ENCODE measurements at places on chromosomes 16 and 17.

DNA sequence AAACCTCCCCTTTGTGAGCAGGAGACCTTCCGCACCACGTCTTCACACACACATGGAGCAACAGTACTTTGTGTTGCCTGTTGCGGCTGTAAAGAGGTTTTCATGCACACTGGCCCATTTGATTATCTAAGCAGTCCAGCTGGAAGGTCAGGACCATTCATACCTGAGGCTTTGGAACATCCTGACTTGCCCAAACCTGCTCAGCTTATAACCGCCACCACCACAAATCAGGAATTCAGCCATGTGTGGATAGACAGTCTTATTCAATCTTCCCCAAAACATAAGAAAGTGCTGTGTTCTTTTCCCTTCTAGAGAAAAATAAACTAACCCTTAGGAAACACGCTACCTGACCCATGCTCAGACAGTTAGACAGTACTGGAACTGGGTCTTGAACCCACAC, 81.6 kb upstream of the XYLT1 start:
- DNase-seq, result no peak

DNA sequence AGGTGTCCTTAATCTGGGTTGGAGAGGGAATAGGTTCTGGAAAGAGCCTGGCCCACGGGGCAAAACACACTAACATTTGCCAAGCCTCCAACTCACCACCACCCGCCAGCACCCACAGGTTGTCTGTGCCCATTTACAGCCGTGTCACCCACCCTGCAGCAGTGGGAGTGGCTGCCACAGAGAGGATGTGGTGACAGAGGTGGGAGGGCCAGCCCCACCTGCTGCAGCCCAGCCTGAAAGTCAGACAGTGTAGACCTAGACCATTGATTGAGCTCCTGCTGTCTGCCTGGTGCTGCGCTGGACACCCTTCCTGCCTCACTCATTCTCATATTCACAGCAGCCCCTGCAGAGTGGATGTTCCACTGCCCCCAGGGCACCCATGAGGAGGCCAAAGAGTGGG, 44.7 kb downstream of the IL21R start:
- peak; percentile 56 for DNase-seq

- DNase-seq, result peak; percentile 91
Measured at GRCh38 chr17:7237761-7238419, 1.4 kb downstream of the PHF23 start.

DNA sequence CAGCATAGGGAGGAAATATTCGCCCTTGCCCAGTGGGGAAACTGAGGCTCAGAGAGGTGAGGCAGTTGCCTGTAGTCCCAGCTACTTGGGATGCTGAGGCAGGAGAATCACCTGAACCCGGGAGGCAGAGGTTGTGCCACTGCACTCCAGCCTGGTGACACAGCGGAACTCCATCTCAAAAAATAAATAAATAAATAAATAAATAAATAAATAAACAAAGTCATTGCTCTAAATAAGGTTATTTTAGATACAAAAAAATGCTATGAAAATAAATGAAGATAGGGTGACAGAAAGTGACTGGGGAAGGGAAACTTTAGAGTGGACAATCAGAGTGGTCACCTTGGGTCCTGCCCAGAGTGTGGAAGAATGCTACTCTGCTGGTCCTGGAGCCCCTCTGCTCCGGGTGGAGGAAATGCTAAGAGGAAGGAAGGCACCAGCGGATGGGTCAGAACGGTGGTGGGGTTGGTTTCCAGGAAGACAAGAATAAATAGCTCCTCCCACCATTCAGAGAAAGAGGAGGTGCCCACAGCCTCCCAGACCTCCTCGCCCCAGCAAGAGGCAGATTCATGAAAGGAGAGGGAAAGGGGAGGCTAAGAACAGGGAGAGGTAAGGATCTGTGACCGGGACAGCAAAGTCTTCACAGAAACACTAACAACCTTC, 17.6 kb downstream of the TRPV3 start:
- DNase-seq, result no peak

DNA sequence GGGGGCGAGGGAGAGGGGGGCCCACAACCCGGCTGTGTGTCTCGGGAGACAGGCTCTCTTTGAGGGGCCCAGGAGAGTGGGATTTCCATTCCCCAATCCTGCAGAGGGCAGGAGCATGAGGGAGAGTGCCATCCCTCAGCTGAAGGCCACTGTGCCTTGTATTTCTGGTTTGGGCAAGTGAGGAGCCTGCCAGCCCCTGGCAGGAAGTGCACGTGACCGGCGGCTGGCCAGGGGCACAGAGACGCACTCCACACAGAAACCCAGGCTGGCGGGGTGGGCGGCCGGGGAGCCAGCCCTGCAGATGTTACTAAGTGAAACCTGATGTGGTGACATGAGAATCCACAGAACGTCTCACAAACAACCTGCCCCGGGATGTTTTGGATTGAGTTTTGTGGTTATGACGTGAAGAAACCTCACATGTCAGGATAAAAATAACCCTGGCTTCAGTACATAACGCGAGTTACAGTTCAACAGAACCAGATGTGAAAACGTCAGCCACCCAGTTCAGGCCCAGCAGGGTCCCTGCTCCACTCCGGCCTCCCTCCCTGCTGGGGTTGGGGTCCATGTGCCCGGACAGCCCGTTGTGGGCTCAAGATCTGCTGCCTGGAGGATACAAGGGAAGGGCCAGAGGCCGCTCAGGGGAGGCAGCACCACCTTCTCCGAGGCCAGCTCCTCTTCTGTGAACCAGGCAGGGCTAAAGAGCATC, 51.7 kb upstream of the MTSS2 start:
- DNase-seq, result peak; percentile 92

DNA sequence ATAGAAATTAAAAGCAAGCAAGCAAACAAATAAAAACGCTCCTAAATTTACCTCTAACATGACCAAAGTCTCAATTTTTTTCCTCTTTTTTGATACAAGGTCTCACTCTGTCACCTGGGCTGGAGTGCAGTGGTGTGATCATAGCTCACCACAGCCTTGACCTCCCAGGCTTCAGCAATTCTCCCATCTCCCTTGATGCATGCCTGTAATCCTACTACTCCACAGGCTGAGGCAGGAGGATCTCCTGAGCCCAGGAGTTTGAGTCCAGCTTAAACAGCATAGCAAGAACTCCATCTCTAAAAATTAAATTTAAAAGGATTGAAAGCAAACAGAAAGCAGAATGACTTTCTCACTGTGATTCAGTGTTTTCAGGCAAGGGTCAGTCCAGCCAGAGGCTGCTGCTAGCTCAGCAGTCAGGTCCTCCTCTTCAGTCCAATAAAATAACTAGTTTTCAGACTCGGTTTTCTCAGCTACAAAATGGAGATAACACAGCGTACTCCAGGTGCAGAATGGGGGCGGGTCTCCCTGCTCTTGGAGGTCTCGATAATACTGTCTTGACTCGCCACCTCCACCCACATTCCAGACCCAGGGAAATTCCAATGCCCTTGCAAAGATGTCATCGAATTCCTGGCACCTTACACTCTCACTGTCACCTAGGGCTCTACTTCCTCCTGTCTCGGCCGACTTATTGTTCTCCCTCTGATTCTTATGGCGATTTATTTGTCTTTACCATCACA, 20.7 kb upstream of the MRTFB start:
- DNase-seq, result no peak

- no peak for DNase-seq
Measured at GRCh38 chr17:43669971-43670644, 8.4 kb upstream of the MEOX1 start.

DNA sequence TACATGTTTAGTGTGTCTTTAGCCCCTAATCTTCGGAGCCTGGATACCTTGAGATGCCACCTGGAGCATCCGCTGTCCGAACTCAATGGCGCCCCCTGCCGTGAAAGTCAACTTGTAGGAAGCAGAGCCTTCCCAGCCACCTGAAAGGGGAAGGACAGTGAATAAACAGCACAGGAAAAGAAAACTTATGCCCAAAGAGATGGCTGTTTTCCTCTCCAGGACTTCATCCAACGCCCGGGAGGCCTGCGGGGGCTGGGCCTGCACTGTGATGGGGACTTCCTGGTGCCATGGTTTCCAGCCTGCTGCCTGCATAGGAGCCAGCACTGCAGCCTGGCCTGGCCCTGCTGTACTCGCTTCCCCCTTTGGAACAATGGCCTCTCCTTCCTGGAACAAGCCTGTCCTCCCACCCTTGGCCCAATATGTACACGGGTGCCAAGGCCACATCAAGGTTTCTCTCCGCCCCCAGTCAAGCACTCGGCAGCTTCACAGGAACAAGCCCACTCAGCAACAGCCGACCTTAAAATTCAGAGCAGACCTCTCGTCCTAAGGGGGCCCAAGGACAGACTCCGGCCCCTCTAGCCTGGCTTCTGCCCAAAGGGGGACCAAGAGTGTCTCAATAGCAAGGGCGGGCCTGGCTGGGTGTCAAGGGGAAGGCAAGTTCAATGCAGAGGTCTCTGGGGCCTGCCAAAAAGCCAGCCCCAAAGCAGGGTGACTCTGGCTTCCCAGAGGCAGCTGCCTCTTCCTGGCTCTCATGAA, 4.5 kb upstream of the UNC13D start:
- DNase-seq, result peak; percentile 78

DNA sequence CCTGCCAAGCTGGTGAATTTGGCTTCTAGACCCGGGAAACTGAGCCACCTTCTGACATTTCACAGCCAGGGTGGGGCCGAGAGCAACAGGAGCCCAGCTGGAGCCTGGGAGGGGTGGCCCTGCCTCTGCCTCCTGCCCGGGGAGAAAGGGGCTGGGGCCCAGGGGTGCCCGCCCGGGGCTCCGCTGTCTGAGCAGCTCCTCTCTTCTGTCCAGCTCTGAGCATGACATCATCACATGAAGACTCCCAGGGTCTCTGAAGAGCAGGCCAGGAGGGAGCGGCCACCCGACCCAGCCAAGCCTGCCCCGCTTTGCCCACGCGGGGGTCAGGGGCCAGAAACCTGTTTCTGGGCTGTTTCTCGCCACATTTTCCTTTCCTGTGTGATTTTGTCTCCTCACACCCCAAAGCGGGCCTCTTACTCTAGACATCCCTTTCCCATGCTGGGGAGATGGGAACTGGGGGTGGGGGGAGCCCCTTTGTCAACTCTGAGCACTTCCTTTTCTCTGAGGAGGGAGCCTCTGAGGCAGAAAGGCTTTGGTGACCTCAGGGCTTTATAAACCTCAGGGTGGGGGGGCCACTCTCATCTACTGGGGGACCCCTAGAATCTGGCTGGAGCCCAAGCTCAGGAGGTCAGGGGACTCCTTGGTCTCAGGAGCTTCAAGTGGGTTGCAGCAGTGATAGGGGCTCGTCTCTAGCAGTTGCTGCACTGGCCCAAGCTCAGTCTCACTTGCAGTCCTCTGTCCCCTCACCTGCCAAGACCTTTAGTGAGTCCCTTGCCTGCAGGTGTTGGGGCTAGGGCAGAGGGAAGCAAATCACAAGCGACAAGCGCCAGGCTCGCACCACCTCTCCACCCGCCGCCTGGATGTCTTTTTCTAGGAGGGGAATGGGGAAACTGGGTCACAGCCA, 7.6 kb downstream of the UBALD2 start:
- peak; percentile 56 for DNase-seq

DNA sequence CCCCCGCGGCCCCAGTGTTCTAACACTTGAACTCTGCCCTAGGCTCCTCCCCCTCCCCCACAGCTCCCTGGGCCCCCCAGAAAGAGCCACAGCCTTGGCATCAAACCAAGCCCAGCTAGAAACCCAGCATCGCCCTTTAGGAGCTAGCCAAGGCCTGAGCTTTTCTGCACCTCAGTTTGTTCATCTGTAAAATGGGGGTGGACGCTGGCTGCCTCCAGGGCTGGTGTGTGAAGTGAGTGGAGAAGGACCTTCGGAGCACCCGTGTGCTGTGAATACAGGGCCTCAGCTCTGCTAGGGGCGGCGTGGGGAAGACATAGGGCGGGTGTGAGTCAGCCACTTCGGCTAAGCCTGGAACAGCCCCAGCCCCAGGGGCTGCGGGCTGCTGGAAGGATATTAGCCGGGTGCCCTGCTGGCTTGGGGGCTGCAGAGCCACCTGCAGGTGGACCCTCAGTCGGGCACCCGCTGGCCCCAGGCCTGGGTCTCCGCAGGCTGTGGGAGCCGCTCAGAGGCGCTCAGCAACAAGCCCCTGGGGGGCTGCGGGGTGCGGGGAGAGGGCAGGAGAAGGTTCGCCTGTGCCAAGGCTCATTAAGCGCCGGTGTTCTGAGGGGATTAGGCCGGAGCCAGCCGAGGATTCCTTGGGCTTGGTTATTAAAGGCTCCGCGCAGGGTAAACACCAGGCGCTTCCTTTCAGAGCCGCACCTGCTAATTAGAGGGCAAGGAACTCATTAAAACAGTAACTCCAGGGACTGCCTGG, 217.0 kb upstream of the CIBAR2 start:
- DNase-seq, result no peak

DNA sequence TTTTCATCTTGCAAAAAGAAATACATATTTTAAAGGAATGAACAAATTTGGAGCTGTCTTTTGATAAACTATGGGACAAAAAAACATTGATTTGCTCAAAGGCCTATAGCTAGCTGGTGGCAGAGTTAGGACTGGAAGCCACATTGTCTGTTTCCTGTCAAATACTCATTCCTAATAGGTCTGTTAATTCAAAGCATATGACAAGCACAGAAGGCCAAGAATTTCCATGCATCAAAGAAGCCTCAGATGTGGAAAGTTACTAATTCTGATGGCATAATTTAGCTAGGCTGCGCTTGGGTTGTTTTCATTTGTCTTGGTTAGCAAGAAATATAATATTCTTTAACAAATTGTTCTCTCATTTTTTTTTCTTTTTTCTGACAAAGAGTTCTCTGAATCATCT, 98.0 kb downstream of the CDK5R1 start:
- DNase-seq, result no peak

DNA sequence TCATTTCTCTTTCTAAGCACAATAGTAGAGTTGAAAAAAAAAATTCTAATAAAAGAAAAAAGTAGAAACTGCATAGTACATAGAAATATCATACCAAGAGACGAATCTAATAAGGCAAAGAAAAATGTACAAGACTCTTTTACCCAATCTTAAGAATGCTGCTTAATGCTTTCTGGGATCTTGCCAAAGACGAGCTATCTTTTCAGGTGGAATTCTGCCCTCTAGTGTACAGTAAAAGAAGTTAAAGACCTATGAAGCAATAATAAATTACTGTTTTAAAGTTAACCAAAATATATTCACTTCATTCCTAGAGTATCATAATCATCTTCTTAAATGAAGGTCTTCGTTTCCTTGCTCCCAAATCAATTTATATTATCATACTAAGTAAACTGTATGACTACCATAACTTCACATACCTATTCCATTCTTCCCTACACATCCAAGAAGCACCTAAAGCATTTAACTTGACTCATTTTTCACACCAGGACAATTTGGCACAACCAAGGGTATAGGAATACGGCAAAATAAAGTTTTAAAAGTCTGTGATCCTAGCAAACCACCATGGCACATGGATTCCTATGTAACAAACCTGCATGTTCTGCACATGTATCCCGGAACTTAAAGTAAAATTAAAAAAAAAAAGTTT, 47.7 kb downstream of the CFDP1 start:
- DNase-seq, result peak; percentile 57

GRCh38 chr16:27174007-27174406, 29.3 kb upstream of the KDM8 start:
- DNase-seq, result peak; percentile 71

- no peak for DNase-seq
Measured at GRCh38 chr17:80025140-80025539, 10.5 kb downstream of the TBC1D16 start.

DNA sequence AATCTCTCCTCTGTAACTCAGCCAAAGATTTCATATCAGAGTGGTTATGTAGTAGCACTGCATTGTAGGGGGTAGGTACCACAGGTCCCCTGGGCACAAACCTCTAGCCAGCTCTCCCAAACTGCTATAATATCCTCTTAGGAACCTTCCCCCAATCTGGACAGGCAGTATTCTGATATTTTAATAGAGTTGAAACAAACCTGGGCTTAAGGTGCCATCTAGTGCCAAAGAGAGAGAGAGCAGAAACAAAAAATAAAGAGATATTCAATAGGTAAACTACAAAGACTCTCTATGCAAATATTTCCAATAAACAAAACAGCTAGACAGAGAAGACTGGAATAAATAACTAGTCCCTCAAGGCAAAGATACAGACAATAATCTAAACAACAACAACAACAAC, 1070.0 kb downstream of the CDH11 start:
- DNase-seq, result no peak

Measured in activated CD4-positive, alpha-beta T cell treated with anti-CD3 and anti-CD28 coated beads, Interleukin-10, Interleukin-2, amounts not matched to agents 100 ng/mL and 50 ng/mL, durations not matched to agents 16 hours and 8 hours (primary cell).